ENCODE measurements at places on chromosomes 1 and 21.

DNA sequence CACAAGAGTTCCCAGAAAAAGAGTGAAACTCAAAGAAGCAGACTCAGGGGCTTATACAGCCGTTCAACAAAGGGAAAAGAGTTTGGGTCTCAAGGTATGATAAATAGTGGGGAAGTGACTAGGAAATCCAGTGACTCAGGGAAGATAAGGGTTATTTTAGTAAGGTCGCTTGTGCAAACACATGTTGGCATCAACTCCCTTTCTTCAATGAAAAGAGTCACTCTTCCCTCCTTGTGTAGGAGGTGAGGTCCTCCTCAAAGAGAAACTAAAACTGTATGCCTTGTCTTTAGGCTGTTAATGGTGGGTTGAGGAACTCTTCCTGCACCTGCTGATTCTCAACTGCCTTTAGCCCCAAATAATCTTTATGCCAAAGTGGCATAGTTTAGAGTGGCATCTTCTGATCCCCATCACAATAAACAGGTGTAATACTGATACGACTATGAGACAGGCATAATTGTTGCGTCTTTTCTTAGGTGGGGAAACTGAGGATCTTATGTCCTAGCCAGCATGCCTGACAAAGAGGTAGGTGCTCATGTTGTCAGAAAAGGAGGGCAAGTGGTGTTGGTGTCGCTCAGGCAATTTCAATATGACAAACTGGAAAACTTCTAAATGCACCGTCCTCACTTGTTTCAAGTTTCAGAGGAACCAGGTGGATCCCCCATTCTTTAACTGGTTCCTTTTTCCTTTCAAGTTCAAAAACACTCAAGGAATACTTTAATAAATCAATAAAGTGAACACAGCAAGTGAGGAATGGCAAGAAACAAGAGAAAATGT is 294.1 kb upstream of the RUNX1 start:
- no peak for DNase-seq

GRCh38 chr1:94012708-94013366 is 103.6 kb upstream of the GCLM start:
- no peak for DNase-seq

DNA sequence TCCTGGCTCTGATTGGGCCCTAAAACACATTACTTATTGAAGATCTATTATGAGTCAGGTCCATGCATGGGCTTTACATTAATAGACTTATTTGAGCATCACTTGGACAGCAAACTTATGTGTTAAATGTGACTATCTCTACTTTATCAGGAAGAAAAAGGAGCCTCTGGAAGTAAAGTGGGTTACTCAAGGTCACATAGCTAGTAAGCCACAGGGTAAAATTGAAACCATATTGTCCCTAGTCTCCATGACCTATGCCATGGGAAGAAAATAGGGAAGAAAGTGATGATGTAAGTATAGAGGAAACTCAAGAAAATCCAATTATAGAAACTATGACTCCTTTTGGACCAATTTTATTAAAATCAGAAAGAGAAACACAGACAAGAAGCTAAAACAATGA is 555.3 kb downstream of the NUF2 start:
- no peak for DNase-seq

GRCh38 chr1:117571496-117571895 is 34.4 kb upstream of the TENT5C start:
- no peak for DNase-seq

DNA sequence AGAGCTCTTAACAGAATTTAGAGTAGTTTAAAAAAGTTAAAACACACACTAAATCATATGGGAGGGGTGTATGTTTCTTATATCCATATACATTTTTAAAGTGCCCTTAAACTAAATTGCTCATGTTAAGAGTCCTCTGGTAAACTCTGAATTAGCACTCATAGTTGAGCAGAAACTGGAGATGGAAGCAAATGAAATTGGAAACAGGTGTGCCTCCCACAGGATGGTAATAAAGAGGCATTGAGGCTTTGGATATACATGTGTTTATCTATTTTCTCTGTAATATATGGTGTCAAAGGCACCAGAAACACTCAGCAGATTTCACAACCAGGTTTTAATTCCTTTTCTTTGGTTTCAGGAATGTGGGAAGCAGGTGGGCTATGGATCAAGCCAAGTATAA is 188.6 kb downstream of the HS2ST1 start:
- DNase-seq, result no peak

GRCh38 chr1:167387251-167387910 is 130.9 kb downstream of the CD247 start:
- DNase-seq, result no peak

- no peak for DNase-seq
Observed at GRCh38 chr21:25895565-25896205, 160.9 kb downstream of the GABPA start.

DNA sequence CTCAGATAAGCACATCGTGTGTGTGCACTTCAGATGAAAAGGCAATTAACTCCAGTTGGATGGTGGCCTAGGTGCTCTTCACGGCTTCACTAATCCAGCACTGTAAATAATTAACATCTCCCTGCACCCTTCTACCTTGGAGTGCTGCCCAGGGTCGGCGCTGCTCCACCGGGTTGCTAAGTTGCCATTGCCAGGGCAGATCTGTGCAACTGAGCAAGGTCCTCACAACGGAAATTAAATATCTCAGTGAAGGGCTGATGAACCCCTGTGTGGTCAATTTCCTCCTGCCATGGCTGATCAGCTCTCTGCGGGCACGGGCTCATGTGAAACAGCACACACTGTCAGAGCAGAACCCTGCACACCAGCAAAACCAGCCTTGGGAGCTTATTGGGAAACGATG is 63.2 kb downstream of the SYDE2 start:
- no peak for DNase-seq

DNA sequence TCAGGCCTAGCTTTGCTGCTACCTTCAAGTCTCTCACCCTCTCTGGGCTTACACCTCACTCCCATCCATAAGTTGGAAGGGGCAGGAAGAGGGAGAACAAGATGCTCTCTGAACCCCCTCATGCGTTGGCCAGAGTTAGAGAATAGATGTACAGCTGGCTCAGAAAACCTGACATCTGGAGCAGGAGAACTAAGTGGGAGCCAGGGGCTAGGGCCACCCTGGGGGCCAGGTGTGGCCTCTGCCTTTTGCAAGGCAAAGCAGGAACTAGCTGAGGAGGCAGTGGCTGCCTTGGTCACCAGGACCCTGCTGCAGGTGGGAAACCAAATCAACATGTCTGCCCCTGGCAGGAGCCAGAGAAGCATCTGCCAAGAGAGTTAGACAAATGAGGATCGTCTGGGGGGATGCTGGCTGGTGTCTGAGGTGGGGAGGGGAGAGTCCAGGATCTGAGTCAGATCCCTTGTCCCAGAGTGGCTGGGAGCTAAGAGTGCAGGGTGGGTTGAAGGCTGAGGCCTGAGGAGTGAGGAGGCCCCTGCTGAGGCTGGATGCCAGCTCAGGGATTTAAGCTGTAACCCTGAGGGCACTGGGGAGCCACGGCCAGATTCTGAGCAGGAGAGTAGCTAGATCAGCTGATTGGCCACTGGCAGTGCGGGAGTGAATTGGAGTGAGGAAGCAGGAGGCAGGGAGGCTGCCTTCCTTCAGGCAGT is 115.0 kb downstream of the EPHB2 start:
- DNase-seq, result no peak

DNA sequence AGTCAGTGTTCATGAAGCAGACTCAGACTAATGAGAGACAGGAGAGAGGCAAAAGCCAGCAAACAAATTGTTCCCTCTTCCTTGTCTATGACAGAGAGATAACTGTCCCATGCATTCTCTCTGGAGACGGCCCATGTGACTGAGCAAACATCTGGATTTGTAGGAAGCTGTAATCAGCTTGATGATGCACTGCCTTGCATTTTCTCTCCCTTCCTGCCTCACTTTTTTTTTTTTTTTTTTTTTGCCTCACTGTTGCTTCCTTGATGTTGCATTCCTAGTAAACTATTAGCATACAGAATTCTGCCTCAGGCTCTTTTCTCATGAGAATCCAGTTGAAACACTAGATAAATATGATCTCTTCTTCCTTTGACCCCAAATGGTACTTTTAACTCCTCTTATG is 134.5 kb downstream of the HHIPL2 start:
- no peak for DNase-seq

GRCh38 chr1:81006502-81006901 is 794.2 kb upstream of the ADGRL2 start:
- no peak for DNase-seq

DNA sequence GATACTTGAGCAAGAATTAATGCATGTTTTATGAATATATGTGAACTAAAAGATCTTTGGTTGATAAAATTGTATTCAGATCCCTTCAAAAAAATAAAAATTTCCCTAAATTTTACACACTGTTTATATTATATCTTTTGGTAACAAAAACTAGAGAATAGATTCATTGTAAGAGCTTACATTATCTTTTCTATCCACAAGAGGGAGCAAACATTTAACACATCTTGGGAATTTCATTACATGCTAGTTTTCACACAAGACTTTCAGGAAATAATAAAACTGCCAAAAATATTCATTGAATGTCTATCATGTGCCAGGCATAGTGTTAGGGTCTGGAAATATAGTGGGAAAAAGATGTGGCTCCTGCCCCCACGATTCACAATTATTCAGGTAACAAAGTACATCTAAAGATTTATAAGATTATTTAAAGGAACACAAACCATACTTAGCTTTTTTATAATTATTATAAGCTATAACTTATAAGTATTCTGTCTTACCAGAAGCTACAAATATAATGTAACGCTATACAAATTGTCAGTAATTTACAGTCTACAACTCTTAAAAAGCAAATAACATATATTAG is 30.6 kb downstream of the FAF1 start:
- no peak for DNase-seq

DNA sequence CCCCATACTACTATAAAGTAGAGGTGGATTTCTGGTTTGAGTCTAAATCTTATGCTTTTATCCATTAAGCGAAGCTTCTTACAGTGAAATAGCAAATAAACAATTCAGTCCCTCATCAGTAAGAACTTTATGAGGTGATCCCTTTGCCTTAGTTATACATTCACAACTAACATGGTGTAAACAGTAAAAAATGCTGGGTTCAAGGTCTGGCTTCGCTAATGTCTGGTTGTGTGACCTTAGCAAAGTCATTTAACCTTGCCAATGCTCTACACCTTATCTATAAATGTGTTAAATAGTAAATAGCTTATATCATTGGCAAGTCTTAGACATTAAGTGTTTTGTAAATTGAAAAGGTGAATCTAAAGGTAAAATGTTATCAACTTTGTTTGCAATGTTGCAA is 475.4 kb downstream of the LMO4 start:
- no peak for DNase-seq

DNA sequence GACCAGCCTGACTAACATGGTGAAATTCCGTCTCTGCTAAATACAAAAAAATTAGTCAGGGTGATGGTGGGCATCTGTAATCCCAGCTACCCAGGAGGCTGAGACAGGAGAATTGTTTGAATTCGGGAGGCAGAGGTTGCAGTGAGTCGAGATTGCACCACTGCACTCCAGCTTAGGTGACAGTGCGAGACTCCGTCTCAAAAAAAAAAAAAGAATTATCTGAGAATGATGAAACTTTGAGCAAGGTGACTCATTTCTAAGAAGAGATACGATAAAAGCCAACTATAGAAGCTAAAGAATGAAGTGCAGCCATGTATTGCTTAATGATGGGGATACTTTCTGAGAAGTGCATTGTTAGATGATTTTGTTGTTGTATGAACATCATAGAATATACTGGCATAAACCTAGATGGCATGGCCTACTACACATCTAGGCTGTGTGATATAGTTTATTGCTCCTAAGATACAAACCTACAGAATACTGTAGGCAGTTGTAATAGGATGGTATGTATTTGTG is 64.7 kb downstream of the SNRPE start:
- no peak for DNase-seq

- DNase-seq, result no peak
Observed at GRCh38 chr1:165490175-165490574, 45.2 kb upstream of the RXRG start.

- DNase-seq, result no peak
Observed at GRCh38 chr1:148352470-148353053, 130.5 kb downstream of the PPIAL4G start.

- no peak for DNase-seq
Observed at GRCh38 chr1:195948123-195948895, 659.9 kb downstream of the KCNT2 start.

DNA sequence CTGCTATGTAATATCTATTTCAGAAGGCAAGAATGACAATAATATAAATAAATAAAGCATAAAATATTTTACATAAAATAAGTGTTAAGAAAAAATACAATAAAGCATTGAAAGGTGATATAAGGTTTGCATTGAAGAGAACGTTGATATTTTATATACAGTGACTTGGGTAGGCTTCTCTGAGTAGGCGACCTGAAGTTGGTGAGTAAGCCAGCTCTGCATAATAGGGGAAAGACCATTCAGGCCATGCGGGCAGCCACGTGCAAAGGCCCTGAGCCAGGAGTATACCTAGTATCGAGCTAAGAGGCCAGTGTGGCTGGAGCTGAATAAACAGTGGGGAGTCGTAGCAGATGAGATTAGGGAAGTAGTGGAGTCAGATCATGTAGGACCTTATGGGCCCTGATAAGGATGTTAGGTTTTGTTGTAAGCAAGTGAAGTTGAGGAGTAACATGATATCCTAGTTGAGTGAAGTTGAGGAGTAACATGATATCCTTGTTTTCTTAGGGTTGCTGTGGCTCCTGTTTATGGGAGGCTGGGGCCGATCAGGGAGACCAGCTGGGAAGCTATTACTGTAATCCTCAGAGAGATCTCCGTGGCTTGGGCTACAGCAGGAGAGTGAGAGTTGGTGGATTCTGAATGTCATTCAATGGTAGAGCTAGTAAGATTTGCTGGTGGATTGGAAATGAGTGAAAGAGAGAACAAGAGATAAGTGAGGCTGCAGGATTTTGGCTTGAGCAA is 22.0 kb downstream of the KCNK1 start:
- no peak for DNase-seq

DNA sequence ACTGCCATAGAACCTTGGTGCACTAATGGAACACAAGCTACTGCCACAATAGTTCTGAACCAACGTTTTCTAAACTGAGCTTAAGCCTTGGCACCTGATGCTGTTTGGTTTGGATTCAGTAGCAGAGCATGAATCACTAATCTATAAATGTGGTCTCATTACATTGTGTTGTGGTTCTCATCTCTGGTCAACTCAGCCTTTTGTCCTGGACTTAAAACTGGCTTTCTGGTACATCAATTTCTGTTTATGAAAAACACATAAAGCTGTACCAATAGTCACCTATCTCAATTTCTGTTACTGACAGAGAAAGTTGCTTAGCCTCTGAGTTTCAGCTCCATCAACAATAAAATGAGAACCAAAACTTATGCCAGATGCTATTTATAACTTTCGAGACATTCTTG is 197.5 kb upstream of the KIAA0040 start:
- no peak for DNase-seq

- no peak for DNase-seq
Observed at GRCh38 chr1:206457408-206458120, 12.7 kb upstream of the IKBKE start.

- DNase-seq, result no peak
Observed at GRCh38 chr1:202061055-202061454, 50.7 kb downstream of the ELF3 start.

- DNase-seq, result no peak
Observed at GRCh38 chr1:213985209-213986019, 2.4 kb upstream of the PROX1 start.

Measured in GM12891 (cell line).